RCC 7860 (cell line): ENCODE measurements at places on chromosomes 12 and 14.

- DNase-seq, result no peak
Observed at GRCh38 chr14:91464615-91465205, 45.4 kb downstream of the PPP4R3A start.

DNA sequence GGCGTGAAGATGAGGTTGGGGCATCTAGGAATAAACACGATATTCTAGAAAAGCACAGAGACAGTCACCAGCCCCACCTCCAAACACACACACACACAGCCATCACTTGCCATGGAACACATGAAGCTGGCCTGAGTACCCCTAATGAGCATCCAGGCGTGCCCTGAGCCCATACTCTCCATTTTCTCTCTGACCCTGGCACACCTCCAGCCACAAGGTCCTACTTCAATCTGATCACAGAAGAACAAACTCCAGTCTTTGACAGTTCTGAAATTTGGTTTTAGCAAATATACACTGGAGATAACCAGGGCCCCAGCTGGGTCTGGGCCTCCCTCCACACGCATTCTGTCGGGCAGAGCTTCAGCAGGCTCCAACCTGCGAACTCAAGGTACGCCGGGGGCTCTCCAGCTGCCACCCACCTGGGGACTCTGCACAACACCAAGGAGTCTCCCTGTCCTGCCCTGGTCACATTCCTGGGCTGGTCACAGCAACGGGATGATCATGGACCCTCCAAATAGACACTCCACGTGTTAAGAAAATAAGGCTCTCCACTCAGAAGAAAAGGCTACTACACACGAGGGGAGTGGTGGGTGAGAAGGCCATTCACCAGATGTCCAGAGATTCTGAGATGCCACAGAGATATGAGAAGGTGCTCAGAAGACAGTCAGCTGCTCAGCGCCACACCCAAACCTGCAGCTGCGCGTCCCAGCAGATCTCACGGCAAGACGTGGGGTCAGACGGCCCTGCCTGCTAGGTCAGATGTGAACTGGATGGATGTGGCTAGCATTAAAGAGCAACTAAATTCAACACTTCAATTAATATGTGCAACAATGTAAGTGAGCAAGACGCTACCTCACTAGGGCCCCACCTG is 57.0 kb upstream of the PNMA1 start:
- DNase-seq, result no peak

DNA sequence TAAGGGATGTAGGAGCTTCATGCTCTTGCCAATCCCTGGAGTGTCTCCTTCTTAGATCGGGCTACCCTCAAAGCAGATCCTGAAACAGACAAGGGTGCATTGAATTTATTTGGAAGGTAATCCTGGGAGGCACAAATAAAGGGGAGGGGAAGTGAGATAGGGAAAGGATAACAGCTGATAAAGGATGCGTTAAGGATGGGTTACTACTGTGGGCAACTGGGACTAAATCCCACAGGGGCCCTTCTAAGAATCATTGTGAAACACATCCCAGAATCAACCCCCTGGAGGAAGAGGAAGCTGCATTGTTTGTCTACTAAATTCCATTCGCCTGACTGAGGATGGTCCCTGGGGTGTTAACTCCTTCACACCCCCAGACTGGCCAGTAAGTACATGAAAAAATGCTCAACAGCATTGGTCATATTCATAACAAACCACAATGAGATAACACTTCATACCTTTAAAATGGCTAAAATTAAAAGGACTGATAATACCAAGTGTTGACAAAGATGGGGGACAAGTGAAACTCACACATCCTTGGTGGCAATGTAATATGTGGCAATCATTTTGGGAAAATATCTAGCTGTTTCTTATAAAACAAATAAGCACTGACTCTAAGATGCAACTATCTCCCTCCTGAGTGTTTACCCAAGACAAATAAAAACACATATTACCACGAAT is 37.0 kb upstream of the CMKLR1 start:
- no peak for DNase-seq

DNA sequence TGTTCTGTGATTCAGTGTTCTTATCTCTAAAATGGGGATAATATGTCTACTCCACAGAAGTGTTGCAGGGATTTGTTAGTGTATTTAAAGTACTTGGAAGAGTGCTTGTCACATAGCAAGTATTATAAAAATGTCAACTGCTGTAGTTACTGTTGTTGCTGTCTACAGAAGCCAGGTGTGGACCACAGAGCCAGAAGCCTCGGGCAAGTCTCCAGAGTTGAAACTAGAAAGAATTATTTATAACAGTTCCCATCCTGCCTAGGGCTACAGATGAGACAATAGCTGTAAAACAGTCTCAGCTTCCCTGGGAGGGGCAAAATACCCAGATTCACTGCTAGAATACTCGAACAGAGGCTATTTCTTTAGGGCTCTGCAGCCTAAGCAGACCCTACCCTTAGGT is 55.4 kb upstream of the FUT8 start:
- DNase-seq, result no peak

DNA sequence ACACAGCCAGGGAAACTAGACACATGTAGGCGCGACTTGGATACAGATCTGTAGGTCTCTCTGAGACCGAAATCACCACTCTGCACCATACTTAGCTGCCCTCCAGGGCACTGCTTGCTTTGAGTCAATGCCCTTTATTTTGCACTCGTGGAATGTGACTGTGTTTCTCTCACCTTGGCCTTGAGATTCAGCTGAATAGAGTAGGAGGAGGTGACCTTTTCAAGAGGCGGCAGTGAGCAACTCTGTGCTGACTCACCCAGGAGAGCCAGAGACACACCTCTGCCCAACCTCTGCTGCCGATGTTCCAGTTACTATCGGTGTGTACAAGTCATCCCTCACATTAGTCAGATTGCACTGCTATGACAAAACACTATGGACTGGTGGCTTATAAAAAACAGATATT is 583.4 kb downstream of the VRK1 start:
- DNase-seq, result peak; percentile 18

DNA sequence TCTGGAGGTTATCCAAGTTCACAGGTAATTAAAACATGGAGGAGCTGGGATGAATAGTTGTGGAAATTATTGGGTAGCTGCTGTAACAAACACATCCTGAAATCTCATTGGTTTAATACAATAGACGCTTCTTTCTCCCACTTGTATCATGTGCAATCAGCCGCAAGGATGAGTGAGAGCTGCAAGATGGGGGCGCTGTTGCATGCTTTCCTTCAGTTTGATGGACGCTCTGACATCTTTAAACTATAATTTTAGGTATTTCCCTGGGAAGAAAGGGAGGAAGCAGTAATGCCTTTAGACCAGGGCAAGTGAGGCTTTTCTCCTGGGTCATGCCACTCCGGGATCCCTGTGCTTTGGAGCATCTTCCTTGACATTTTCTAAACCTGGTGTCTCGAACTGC is 178.7 kb downstream of the PAWR start:
- no peak for DNase-seq

GRCh38 chr14:37122288-37122687 is 50.1 kb downstream of the SLC25A21 start:
- peak; percentile 46 for DNase-seq

- DNase-seq, result no peak
Observed at GRCh38 chr12:43540470-43540869, 11.5 kb downstream of the ADAMTS20 start.

GRCh38 chr14:46256381-46256780 is 395.2 kb downstream of the RPL10L start:
- no peak for DNase-seq
